ENCODE measurements at places on chromosomes 16 and 17. TPM values are rescaled to one million over a fixed set of nuclear protein-coding genes. Genes with fewer than 3 reads are reported as not detected.

DNA sequence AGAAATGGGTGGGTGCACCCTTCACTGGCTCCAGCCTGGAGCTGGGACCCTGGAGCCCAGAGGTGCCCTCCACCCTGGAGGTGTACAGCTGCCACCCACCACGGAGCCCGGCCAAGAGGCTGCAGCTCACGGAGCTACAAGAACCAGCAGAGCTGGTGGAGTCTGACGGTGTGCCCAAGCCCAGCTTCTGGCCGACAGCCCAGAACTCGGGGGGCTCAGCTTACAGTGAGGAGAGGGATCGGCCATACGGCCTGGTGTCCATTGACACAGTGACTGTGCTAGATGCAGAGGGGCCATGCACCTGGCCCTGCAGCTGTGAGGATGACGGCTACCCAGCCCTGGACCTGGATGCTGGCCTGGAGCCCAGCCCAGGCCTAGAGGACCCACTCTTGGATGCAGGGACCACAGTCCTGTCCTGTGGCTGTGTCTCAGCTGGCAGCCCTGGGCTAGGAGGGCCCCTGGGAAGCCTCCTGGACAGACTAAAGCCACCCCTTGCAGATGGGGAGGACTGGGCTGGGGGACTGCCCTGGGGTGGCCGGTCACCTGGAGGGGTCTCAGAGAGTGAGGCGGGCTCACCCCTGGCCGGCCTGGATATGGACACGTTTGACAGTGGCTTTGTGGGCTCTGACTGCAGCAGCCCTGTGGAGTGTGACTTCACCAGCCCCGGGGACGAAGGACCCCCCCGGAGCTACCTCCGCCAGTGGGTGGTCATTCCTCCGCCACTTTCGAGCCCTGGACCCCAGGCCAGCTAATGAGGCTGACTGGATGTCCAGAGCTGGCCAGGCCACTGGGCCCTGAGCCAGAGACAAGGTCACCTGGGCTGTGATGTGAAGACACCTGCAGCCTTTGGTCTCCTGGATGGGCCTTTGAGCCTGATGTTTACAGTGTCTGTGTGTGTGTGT, 46.8 kb downstream of the IL21R start:
- no peak overlapping the region for H3K4me3 ChIP-seq
- no peaks in the 10 kb centered on the region for H3K4me1 ChIP-seq
- H3K27ac ChIP-seq = no peak overlapping the region

DNA sequence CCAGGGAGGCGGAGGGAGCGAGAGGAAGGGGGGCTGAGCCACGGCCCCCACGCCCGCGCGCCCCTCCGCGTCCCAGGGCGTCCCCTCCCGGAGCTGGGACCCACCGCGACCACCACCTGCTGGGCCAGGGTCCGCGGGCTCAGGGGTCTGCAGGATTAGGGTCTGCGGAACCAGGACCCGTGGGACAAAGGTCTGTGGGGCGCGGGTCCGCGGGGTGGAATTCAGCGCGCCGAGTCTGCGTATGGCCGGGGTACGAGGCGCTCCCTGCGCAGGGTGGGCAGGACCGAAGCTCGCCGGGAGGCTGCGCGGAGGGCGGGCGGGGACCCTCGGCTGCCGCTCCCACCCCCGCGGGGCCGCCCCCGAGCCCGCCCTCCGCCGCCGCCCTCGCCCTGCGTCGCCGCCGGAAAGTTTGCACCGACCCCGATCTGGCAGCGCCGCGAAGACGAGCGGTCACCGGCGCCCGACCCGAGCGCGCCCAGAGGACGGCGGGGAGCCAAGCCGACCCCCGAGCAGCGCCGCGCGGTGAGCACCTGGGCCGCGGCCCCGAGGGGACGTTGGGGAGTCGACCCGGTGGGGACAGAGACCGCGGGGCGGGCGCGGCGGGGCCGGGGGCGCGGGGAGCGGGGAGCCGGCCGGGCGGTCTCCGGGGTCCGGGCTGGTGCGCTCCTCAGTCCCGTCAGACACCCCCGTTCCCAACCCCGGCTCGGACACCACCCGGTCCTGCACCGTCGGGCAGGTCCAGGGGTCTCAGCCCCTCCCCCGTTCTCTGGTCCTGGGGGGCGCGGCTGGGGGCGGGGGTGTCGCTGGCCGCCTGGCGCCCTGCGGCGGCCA, at the start of gene GCGR:
TSS of gene GCGR (plus strand) at position 423 of the 831 bp plus-strand sequence. CDS start 4,869 bp downstream, outside the sequence.
- H3K4me3 ChIP-seq = no peak within 1 kb of the TSS
- DNase-seq = no peak
- no peaks in the 10 kb centered on the region for H3K36me3 ChIP-seq
- no peak within 1 kb of the TSS for H3K27ac ChIP-seq

GRCh38 chr16:74046524-74046923, 250.1 kb upstream of the PSMD7 start:
- H3K4me3 ChIP-seq = no peak overlapping the region
- no peaks in the 10 kb centered on the region for H3K27me3 ChIP-seq
- DNase-seq = no peak
- no peaks in the 10 kb centered on the region for H3K36me3 ChIP-seq
- no peaks in the 10 kb centered on the region for H3K4me1 ChIP-seq

DNA sequence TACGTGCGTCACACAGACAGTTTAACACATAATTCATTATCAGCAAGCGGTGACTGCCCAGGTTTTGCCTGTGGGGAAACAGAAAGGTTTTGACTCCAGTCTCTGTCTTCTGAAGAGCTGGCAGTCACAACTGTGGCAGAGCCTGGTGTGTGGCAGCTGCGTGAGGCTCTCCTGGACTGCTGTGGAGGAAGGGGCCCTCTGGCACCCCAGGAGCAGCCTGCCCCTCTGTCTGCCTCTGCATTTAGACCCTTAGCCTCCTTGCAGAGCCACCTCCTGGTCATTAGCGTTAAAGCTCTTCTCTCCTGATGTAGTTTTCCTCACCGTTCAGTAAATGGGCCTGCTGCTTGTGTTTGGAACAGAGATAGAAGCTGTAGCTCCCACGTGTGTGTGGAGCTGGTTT, 10.9 kb downstream of the RAB40C start:
- no peaks in the 10 kb centered on the region for H3K4me1 ChIP-seq
- no peaks in the 10 kb centered on the region for H3K36me3 ChIP-seq
- H3K27me3 ChIP-seq = no peaks in the 10 kb centered on the region
- DNase-seq = no peak
- H3K27ac ChIP-seq = no peak overlapping the region
- no peak overlapping the region for H3K4me3 ChIP-seq

- H3K4me1 ChIP-seq = no peaks in the 10 kb centered on the region
- H3K27ac ChIP-seq = no peak overlapping the region
- H3K4me3 ChIP-seq = no peak overlapping the region
- peaks cover 22% of the 10 kb centered on the region for H3K36me3 ChIP-seq
These were observed 7.3 kb downstream of the RGS11 start for GRCh38 chr16:268141-269053.

The CCL17 gene
- total RNA-seq = not detected

All from heart left ventricle (tissue), 16 donors.